Right lung (tissue), 10 donors: ENCODE measurements at places on chromosomes 7 and 10. TPM values are rescaled to one million over a fixed set of nuclear protein-coding genes. Genes with fewer than 3 reads are reported as not detected.

PDE1C gene
- 2.5 TPM for polyA plus RNA-seq

- DNase-seq: no peak
Measured at GRCh38 chr10:69731184-69731583, 70.5 kb upstream of the COL13A1 start.

ADCYAP1R1 gene
- 1.5 TPM for polyA plus RNA-seq

GRCh38 chr7:113504691-113505090, 386.3 kb upstream of the SMIM30 start:
- DNase-seq: no peak

TWIST1 gene
- polyA plus RNA-seq: 0.90 TPM

DNA sequence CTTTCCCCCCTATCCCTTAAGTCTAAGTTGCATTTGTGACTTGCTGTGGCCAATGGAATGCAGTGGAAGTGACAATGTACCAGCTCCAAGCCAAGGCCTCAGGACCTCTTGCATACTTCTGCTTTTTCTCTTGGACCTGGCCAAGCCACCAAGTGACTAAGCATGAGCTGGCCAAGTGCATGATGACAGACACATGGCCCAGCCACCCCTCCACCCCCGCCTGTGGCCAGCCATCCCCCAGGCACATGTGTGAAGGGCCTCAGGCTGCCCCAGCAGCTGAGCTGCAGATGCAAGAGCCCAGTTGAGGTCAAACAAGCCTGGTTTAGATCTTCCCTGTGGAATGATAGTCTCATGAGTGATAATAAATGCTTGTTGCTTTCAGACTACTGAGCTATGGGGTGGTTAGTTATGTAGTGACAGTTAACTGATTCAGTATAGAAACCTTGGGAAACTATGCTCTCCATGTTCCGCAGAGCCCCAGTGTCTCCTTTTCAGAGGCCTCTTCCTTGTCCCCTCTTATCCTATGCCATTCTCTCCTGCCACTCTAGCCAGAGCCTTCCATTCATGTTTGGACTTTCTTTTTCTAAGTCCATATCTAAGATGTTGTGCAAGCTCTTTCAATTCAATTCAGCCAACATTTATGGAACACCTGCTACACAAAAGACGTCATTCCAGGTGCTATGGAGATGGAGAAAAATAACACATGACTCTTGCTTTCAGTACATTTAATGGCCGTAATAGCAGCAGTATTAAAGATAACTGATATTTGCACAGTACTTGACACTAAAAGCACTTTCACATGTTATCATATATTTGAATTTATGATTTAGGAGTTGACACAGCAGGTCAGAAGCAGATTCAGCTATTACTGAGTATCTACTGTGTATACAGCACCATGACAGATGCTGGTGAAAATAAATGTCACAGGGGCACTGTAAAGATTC, 55.5 kb upstream of the LOXL4 start:
- DNase-seq: no peak

DNA sequence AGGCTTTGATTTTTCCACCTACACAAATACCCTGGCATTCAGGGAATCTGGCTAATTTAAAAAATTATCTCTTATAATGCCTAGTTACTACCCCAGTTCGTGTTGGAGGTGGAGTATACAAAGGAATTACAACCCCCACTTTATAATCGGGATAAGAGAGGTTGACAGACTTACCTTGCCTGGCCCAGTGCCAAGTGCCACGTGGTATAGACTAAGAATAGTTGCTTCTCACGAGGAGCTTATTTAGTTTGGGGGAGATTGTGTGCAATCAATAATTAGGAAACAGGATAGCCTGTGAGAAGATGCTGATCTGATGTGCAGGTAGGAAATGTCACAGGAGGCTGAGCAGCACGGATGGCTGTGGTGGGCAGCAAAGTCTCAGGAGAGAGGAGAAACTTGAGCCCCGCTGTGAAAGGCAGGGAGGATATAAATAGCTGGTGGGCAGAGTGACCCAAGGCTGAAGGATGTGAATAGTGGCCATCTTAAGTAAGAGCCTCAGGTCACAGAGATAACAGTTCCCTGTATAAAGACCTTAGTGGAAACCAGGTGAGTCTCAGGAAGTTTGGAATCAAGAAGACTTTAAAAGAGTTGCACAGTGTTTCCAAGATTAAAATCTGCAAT, 11.3 kb upstream of the ATXN7L1 start:
- no peak for DNase-seq

DNA sequence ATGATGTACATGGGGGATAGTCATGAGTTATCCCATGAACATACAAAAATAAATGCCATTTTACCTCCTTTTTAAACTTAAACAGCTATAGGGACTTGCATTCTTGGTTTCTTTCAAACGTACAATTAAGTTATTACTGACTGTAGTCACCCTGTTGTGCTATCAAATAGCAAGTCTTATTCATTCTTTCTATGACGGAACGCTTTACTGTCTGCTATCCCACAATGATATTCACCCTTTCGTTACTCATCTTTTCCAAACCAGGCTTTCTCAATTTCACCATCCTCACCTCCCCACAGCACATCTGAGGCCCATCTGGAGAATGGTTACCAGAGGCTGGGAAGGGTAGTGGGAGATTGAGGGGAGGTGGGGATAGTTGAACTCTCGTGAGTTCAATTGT, 218.8 kb downstream of the PHF14 start:
- DNase-seq: no peak

DNA sequence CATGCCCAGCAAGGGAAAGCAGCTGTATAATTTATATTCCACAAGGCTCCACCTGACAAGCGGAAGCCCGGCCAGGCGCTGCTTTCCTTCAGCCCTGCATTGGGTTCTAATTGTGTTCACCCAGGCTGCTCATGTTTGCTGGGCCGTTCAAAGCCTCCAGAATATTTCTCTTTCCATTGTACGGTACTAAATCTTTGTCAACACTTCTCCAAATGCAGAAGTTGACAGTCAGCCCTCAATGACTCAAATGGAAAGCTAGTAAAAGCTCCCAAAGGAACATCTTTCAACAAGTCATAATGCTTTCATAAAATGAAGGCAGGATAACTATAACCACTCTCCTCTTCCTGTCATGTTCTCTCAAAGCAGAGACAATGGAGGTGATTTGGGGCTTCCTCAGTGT, 17.8 kb upstream of the CPXM2 start:
- no peak for DNase-seq

DNA sequence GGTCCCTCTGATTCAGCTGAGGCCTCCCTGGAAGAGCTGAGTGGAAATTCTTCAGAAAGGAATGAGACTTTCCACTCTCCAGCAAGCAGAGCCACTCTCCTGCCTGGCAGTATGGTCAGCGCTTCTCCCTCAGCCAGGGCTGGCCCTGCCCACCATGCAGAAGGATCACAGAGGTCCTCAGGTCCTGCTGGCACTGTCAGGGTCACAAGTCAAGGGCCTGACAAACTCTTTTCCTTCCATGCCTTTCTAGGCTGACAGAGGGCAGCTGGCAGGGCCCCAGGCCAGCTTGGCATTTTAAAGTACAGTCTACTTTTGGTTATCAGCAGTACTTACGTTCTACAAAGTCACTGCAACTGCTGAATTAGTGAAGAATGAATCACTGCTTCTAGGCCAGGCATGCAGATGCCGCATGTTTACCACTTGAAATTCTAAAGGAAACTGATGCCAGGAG, 119.3 kb upstream of the FRMD4A start:
- DNase-seq: no peak

MYO1G gene
- 1.8 TPM for polyA plus RNA-seq

NUTM2E gene
- polyA plus RNA-seq: 0.52 TPM

DMBT1 gene
- polyA plus RNA-seq: 1.1 TPM

DNA sequence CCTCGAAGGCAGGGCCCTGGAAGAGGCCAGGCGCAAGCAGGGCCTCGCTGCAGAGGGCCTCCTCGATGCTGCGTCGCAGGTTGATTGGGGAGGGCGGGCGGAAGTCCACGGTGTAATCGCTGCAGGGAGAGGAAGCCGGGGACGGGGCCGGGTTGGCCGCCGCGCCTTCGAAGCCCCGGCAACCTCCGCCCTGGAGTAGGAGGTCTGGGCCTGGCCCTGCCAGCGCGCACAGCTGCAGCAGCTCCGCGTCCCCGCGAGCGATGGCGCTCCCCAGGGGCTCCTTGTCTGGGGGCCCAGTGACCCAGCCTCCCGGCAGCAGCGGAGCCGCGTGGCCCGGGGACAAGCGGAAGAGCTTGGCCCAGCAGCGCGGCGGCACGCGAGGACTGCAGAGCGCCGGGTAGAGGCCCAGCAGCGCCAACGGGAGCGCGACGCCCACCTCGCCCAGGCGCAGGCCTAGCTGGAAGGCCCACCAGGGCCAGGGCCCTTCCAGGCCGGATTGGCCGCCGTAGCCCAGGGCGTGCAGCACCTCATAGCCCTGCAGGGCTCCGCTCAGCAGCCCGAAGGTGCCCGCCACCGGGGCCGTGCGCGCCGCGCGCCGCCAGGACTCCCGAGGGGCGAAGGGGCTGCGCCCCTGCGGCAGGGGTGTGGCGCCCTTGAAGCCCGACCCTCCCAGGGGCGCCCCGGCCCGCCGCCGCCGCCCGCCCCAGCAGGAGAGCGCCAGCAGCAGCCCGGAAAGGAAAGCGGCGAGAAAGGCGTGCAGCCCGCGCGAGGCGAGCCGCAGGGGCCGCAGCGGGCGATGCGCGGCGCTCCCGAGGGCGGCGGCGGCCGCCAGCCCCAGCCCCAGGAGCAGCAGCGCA, 7.8 kb upstream of the RBM28 start:
- no peak for DNase-seq

DNA sequence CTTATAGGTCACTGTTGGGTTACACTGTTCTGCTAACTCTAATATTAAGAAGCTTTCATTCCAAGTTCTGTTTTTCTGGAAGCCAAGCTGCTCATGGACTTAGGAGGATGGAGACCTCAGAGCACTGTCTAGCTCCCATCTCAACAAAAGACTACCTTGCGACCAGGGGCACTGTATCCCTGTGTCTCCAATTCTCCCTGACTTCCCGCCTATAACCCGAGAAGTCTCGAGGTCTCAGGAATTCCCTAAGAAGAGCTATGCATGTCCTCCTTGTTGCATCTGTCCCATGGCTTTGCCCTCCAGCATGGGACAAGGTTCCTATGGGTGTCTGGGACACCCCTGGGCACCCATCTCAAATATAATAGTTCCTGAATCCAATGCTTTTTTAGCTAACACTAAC, 31.2 kb downstream of the BTBD16 start:
- no peak for DNase-seq

GRCh38 chr7:49623943-49624342, 149.5 kb upstream of the VWC2 start:
- no peak for DNase-seq

- no peak for DNase-seq
Measured at GRCh38 chr7:157674027-157674714, 337.4 kb downstream of the DNAJB6 start.

GRCh38 chr7:50308203-50308531, 3.7 kb downstream of the IKZF1 start:
- no peak for DNase-seq

SUGCT gene
- polyA plus RNA-seq: 2.9 TPM

DNA sequence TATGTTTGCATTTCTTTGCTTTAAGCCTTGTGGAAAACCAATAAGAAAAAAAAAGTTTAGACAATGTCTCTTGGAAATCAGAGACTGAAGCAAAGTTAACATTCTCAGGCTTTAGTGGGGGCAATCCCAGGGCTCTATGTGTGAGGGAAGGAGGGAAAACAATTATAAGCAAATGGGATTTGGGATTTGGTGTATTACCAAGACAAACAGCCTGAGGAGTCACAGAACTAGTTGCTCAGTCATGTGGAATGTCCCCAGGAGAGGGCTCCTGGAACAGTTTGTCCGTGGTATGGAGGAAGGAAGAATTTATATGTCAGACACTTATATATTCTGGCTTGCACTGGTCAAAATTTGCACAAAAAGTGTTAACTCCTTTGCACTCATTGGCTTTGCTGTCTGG, 562.9 kb upstream of the TPK1 start:
- DNase-seq: no peak

DNA sequence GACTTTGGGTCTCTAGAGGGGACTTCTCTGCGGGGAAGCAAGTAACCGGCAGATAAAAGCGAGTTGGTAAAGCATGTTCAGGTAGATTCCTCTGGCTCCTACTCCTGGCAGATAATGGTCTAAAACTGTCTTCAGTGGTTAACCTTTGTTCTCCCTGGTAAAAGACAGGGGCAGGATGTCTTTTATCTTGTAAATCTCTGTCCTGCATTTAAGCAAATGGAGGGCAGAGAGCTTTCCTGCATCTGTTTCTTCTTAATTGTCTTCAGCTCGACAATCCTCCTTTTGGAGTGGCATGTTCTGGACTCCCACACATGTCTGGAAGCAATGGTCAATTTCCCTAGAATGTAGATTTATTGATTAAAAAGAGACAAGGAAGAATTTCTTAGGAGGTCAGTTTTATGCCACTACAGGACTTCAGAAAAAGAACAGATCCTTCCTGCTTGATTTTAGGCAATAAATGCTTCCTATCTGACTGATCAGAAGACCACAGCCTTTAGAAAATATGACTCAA, 16.6 kb downstream of the C7orf33 start:
- DNase-seq: no peak

GRCh38 chr7:47720141-47720906, 138.4 kb upstream of the TNS3 start:
- no peak for DNase-seq

UPK3BL2 gene
- polyA plus RNA-seq: 12.7 TPM

DLD gene
- polyA plus RNA-seq: 84.4 TPM

RALA gene
- 102 TPM for polyA plus RNA-seq
